Activated naive CD4-positive, alpha-beta T cell treated with anti-CD3 and anti-CD28 coated beads, Interleukin-2, amount 50 U/mL, for 72 hours (primary cell): ENCODE measurements at places on chromosomes 16 and 17.

DNA sequence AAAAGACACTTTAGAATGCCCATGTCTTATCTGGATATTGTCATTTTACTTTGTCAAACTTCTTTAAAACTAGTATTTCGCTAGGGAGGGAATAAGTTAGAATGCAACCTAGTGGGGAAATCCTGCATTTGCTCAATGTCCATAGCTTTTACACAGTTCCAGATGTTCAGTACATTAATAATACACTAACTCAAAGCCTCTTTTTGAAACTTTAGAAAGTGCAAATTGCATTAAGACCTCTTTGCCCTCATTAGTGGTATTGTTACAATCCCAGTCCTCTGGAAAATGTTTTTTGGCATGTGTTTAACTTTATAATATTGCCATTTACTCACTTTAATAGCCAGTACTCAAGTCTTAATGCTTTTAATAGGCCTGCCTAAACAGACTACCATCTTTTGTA, 106.8 kb downstream of the BRIP1 start:
- DNase-seq: no peak

- peak; percentile 64 for DNase-seq
These were observed 19.1 kb upstream of the TEX2 start for GRCh38 chr17:64281962-64282752.

DNA sequence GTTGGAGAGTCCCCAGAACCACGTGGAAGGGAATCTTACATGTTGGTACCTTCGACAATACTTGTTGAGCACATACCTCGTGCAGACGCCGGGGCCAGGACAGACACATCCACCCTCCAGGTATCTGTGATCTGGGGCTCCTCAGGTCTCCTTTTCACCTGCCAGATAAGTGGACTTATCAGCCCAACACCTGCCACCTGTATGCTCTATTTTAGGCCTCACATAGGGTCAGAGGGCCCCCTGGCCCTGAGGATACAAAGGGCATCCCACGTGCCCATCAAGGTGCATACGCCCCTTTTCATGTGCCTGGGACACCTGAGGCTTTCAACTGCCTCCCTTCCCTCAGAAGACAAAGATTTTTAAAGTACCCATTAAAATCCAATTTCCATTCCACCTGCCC, 212.7 kb downstream of the MRTFB start:
- no peak for DNase-seq

DNA sequence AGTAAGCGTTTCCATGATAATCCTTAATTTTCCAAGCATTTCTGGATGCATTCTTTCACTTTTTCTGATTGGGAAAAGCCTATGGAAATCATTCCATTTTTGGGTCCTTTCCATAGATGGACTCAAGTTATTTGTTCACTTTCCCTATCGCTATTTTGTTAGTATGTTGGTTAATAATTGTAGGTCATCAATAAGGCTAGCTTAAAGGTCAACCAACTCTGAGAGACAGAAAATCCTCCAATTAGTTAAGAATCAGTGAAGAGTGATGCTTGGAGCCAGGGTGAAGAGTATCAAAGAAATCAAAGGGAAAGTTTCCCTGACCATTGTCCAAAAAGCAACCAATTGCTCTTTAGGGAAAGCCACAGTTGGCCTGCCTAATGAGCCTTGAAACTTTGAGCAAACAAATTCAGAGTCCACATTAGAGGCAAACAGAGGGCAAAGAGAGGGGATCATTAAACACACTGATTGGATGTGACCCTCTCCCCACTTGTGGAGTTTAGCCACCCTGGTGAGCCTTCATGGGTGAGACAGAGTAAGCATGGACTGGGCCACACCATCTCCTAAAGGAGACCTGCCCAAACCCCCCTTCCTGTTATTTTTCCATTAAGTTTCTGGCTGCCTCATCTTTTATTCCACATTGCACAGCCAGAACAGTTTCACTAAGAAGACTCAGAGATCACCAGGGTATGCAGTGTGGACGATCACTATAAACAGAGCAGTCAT, 133.4 kb upstream of the DYNLRB2 start:
- no peak for DNase-seq

GRCh38 chr16:9092282-9092977, 986 bp downstream of the HAPSTR1 start:
- peak; percentile 53 for DNase-seq

- DNase-seq: no peak
These were observed 95.6 kb upstream of the HLF start for GRCh38 chr17:55168958-55169687.

- DNase-seq: no peak
These were observed 5.9 kb downstream of the BBS2 start for GRCh38 chr16:56513972-56514371.

DNA sequence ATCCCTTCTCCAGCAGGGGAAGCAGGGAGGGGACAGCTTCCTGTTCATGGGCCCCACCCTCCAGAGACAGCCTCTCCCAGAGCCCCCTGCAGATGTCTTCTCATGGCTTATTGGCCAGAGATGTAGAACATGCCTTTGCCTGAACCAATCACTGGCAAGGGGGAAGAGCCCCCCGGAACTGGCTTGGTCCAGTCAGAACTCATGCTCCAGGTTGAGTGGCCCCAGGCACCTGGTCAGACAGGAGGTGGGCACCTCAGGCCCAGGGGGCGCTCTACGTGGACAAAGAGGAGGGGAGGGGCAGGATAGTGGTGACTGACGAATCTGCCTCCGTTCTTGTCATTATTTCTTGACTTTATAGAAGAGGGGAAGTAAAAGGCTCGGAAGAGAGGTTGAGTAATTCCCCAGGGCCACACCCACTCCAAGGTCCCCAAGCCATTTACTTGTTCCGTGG, 23.6 kb downstream of the RAB11FIP4 start:
- no peak for DNase-seq

- DNase-seq: no peak
These were observed 18.1 kb upstream of the WWOX start for GRCh38 chr16:78081341-78081740.

DNA sequence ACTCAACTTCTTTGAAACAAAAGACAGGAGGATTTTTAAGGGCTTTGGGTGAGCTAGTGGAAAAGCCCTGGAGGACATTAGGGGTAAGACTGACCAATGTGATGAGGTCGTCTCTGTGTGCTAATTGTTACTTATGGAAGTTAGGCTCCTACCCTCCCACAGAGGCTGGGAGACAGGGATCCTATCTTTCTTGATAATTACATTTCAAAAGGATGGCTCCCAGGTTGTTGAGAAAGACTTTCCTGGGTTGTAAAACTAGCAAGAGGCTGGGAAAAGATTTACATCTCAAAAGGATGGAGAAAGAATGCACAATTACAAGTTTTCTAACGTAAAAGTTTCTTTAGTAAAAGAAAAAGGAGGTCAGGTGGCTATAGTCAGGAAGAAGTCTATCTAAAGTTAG, 605.8 kb upstream of the GOT2 start:
- DNase-seq: no peak

GRCh38 chr16:22282254-22282892, 14.8 kb upstream of the POLR3E start:
- DNase-seq: no peak

DNA sequence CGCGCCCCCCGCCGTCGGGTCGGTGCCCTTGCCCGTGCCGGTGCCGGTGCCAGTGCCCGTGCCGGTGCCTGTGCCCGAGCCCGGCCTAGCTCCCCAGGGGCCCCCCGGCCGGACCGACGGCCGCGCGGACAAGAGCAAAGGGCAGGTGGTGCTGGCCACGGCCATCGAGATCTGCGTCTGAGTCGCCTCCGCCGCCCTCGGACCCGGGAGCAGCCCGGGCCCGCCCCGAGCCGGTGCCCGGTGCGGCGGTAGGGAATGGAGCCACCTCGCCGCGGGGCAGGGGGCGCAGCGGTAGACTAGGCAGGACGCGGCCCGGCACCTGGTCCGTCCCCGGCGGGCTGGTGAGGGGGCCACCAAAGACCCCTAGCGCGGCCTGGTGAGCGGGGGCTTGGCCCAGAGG, 28.4 kb downstream of the SBK1 start:
- no peak for DNase-seq

DNA sequence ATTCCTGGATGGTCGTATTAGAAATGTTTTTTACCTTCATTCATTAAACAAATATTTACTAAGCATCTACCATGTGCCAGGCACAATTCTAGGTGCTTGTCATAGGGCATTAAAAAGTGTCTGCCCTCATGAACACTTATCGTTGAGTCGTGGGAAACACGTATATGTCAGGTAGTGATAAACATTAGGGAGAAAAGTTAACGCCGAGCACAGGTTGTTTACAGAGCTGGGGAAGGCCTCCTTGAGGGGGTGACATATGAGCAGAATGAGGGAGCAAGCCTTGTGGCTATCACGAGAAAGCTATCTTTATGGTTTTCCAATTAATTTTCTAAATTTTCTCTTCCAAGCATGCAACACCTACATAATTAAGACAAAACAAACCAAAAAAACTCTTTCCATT, 985 bp upstream of the ZNF213 start:
- DNase-seq: no peak

- no peak for DNase-seq
These were observed 7.3 kb downstream of the MFSD6L start for GRCh38 chr17:8791910-8792270.

DNA sequence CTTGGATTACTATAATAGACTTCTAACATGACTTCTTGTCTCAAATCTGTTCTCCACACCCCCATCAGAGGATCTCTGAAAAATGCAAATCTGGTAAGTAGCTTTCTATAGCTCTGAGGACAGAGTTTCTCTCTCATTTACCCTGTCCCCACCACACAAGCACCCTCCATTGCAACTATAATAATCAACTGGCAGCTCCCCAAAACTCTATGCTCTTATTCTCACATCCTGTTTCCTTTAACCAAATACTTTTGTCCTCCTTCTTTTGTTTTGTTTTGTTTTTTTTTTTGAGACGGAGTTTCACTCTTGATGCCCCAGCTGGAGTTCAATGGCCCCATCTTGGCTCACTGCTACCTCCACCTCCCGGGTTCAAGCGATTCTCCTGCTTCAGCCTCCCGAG, 73.4 kb downstream of the HELZ start:
- no peak for DNase-seq

DNA sequence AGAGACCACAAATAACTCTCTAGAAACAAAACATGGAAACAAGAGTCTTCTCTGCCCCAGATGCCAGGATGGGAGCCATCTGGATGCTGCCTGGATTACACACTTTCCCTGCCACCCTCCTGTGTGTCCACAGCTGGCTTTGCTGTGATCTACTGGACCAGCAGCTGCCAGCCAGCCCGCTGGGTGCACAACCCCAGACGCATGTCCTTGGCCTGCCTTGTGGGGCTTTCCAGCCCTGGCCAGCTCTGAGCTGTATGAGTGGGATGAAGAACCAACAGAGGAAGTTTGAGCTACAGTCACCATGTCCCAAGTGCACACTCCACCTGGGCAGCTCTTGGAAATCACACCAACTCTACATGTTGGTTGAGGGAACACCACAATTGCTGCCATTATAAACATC, 57.0 kb upstream of the TNRC6C start:
- no peak for DNase-seq

DNA sequence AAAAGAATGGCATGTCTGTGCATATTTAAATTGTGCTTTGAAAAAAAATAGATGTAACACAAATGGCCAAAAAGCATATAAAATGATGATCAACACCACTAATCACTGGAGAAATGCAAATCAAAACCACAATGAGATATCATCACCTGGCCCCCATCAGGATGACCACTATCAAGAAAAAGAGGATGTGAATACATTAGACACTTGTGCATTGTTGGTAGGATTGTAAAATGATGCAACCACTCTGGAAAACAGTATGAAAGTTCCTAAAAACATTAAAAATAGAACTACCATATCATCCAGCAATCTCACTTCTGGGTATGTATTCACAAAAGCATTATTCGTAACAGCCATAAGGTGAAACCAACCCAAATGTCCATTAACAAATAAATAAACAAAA, 91.5 kb downstream of the SPAG9 start:
- no peak for DNase-seq

GRCh38 chr17:14474591-14474990, 173.7 kb downstream of the HS3ST3B1 start:
- no peak for DNase-seq

- DNase-seq: no peak
These were observed 3.7 kb downstream of the PHOSPHO1 start for GRCh38 chr17:49226771-49227435.

DNA sequence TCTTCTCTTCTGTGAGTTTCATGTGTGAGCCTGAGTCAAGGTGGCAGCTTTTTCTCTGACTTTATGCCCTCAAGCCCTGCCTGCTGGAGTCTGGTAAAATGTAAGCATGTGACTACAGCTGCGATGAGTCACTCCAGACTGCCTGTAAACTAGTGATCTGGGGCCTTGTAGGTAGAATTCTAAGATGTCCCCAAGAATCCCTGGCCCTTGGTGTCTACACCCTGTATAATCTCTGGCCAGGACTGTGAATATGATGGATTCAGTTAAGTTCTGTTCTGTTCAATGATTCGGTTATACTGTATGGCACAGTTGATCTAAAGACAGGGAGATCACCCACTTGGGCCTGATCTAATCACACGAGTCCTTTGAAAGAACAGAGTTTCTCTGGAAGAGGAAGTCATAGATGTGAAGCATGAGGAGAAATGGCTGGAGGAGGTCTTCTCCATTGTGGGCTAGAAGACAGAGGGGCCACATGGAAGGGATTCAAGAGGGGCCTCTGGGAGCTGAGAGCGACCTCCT, 29.8 kb downstream of the PRSS54 start:
- DNase-seq: no peak

- DNase-seq: peak; percentile 84
These were observed 550 bp upstream of the RNF213 start for GRCh38 chr17:80260069-80260535.

GRCh38 chr16:89034971-89035668, 58.1 kb upstream of the CBFA2T3 start:
- DNase-seq: no peak

GRCh38 chr16:31006086-31006385, 4.4 kb downstream of the STX1B start:
- no peak for DNase-seq

DNA sequence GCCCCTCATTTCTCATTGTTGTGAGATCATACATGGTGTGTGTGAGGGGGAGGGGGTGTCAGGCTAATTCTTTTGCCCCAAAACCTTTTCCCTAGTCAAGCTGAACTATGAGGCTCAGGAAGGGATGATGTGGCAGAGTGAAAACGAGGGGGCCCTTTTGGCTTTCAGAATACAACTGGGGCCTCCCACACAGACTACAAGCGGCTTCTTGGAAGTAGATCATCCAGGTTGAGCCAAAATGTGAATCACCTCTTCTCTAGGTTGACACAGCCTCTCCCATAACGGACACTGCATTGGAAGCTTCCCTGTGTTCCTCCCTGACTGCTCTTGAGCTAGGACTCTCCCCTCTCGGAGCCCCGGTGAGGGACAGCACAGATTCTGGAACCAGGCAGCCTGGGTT, 2.3 kb upstream of the ALKBH5 start:
- no peak for DNase-seq
